ENCODE measurements at places on chromosomes 2 and 18.
A peak's percentile ranks its signal among the peaks of the same experiment; 100 is the strongest.

DNA sequence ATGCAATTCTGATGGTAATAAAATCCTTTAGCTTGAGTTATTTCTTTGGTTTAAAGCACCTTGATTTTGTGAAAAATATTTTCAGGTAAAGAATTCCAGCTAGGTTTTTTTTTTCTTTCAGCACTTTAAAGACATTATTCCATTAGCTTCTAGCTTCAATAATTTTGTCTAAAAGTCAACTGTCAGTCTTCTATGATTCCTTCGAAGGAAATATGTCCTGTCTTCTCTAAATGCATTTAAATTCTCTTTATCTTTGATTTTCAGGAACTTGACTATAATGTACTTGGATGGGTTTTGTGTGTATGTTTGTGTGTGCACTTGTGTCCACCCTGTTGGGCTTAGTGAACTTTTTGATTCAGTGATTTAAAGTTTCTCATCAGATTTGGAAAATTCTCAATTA lies 4.7 kb downstream of the LONRF2 start:
- DNase-seq: no peak

DNA sequence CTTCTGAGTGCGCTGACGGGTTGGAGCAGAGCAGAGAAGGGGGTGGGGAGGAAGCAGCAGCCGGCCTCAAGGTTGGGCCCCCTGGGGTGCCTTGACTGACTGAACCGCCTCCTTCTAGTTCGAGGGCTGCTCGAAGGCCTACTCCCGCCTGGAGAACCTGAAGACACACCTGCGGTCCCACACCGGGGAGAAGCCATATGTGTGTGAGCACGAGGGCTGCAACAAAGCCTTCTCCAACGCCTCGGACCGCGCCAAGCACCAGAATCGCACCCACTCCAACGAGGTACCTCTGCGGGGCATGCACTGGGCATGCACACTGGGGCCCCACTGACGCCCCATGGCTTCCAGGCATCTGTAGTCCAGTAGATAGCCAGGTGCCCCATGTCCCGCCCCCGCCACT lies 246.9 kb downstream of the GLI2 start:
- no peak for DNase-seq

GRCh38 chr2:218017211-218018053 lies 14.6 kb upstream of the TNS1 start:
- DNase-seq: no peak

DNA sequence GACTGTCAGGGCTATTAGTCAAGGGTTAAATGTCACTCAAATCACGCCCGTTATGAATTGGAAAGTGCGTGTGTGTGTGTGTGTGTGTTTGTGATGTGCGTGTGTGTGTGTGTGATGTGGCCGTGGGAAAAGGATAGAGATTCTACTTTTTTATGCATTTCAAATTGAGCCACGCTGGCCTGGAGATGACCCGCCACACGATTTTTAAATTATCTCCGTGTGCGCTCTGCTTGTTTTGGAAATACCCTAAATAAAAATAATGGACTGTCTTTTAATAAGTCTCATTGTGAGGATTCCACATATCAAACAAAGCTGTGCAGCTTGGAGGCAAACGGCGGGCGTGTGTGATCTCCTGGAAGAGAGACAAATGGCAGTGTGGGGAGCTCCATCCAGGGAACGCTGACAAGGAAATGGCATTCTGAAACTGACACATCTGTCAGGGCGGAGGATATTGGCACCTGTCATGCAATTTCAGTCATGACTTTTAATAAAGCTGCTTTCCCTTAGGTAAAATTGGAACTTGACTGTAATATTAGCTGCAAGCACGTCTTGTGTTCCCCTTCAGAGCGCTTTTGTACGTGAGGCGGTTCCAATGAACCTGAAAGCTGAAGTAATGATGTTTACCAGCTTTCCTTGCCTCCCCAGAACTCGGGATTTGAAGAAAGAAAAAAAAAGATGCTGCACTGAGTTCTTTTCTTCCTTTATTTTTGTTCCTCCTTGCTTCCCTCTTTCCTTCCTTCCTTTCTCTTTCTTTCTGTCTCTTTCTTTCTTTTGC lies 381.8 kb upstream of the SMIM21 start:
- no peak for DNase-seq

DNA sequence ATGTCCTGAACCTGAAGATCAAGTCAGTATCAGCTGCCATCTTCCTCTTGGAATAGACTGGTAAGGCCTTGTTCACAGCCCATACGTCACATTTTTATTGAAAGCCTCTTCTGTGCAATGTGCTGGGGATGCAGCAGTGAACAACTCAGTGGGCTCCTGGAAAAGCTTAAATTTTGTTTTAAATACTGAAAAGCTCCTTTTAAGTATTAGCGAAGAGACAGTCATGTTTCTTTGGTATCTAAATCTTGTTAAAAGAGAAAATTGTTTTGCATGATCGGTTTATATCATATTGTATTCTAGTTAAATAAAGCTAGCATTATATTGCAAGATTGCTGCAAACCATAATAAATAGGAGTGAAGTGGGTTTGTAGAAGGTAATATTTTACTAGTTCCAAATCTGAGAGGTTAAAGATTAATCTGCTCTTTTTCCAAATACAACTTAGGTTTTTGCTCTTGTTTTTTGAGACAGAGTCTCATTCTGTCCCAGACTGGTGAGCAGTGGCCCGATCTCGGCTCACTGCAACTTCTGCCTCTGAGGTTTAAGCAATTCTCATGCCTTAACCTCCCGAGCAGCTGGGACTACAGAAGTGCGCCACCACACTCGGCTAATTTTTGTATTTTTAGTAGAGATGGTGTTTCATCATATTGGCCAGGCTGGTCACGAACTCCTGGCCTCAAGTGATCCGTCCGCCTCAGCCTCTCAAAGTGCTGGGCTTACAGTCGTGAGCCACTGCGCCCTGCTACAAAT lies 1.6 kb upstream of the RMDN2 start:
- no peak for DNase-seq

DNA sequence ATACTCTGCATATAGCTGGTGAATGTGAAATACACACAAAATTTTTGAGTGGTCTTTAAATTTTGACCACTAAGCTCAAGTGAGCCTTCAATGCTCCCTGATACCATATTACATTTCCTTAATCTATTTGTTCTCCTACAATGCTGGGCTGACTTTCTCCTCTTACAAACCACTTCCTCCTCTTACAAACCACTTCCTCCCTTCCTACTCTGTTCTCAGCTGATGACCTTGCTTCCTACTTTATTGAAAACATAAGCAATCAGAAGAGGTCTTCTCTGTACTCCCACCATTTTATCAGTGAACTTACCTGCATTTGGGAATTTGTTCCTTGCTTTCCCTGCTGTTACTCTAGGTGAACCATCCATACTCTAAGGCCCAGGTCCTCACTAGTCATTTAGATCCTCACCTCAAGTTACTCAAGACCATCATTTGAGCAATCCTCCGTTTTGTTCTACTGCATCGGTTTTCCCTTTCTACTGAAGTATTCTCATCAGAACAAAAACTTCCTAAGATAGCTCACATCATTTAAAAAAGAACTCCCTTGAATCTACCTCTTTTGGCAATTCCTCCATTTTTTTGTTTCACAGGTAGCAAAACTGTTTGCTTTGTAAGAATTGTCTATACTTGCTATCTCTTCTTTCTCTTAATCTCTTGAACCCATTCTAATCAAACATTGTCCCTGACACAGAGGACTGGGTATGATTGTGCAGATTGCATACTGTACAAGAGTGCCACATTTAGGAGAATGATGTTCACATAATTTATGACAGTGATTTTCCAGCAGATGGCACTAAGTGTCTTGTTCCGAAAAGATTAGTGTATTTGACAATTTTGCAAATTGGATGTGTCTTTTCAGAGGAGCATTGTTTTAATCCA lies 96.5 kb downstream of the EPB41L5 start:
- DNase-seq: no peak

GRCh38 chr2:190838492-190838910 lies 42.1 kb upstream of the GLS start:
- no peak for DNase-seq

- peak; percentile 8 for DNase-seq
Measured at GRCh38 chr2:36356298-36356989, 866 bp downstream of the CRIM1 start.

DNA sequence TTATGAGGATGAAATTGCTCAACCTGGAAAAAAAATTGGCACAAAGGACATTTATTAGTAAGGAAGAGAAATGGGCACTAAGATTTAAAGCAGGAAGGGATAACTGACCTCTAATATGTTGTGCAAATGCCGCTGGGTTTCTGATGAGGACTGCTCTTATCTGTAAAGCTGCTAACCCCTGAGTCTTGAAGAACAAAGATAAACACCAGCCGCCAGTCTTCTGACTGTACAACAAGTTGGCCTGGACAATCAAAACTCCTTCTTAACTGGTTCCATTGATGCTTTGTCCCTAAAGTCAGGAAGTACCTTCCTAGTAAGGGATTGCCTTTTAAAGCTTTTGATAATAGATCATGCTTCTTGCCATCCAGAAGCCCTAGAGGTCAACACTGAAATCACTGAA lies 301.8 kb downstream of the TRIB2 start:
- no peak for DNase-seq

Measured in activated naive CD4-positive, alpha-beta T cell (primary cell).